ENCODE measurements at places on chromosomes 11 and 22. TPM values are rescaled to one million over a fixed set of nuclear protein-coding genes. Genes with fewer than 3 reads are reported as not detected.

CDC42EP1 gene
- total RNA-seq, result 30.8 TPM

PDE3B gene
- 1.8 TPM for total RNA-seq

GGTLC2 gene
- total RNA-seq, result not detected

SLC3A2 gene
- total RNA-seq, result 1,033 TPM

PDE2A gene
- total RNA-seq, result 2.3 TPM

C11orf87 gene
- not detected for total RNA-seq

CARD18 gene
- total RNA-seq, result not detected

MAPK12 gene
- total RNA-seq, result 17.2 TPM

LRP5 gene
- 30.9 TPM for total RNA-seq

TRIM34 gene
- 2.9 TPM for total RNA-seq

ACAT1 gene
- 63.2 TPM for total RNA-seq

HTR3B gene
- total RNA-seq, result not detected
